Activated naive CD4-positive, alpha-beta T cell treated with Interleukin-2 at 50 U/mL for 16 hours (primary cell): ENCODE measurements at places on chromosomes 7 and 10.
A peak's percentile ranks its signal among the peaks of the same experiment; 100 is the strongest.

- no peak for DNase-seq
Observed at GRCh38 chr7:763762-764161, 36.7 kb upstream of the PRKAR1B start.

- no peak for DNase-seq
Observed at GRCh38 chr10:33052263-33052875, 94.3 kb upstream of the ITGB1 start.

DNA sequence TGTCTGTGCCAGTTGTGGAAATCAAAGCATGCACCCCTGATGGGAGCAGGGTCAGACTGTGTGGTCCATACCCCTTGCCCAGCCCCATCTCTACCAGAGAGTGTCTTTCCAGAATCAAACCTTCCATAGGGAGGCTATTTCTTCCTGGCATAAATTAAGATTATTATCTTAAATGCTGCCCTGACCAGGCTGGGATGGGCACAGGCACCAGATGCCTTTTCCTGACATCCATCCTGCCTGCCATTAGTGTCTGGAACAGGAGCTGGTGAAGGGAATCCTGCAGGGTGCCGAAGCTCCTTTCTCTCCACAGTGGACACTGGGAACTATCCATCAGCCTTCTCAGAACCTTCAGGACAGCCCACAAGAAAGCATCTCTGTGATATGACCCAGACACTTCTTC, 296.3 kb downstream of the GRID1 start:
- no peak for DNase-seq

DNA sequence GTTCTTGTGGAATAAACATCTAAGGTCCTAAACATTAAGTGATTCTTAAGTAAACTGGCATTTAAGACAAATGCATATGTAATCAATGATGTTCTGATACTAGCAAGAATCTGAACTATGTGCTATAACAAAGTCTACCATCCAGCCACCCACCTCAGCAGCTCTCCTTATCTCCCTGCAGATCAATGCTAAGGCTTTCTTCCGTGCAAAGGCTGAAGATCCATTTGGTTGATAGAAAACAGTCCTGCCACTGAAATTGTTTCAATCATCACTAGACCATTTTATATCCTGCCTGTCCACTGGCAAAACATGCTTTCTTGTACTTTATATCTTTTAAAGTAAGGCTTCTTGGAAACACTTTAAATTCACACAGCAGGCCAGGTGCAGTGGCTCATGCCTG, 6.3 kb upstream of the SMKR1 start:
- DNase-seq, result no peak

- DNase-seq, result peak; percentile 14
Observed at GRCh38 chr10:3473271-3473670, 300.7 kb upstream of the PITRM1 start.

- no peak for DNase-seq
Observed at GRCh38 chr7:99120916-99121315, 23.0 kb downstream of the SMURF1 start.

DNA sequence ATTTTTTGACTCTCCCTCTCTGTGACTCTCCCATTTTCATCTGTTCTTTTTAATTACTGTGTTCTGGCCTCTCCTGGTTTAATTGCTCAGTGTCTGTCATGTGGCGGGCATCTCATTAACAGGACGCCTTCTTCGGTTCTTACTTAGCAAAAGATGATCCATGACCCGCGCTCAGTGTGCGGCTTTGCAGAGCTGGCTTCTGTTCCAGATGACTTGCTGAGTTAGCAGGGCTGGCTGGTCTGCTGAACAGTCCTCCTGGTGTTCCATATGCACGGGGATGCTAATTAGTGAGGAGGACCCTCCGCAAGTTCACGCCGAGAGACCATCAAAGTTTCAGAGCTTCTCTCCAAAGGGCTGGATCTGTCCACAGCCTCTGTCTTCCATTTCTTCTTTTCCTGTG, 258.6 kb upstream of the MKI67 start:
- DNase-seq, result no peak

- DNase-seq, result peak; percentile 8
Observed at GRCh38 chr10:8037941-8038894, 16.3 kb upstream of the GATA3 start.

DNA sequence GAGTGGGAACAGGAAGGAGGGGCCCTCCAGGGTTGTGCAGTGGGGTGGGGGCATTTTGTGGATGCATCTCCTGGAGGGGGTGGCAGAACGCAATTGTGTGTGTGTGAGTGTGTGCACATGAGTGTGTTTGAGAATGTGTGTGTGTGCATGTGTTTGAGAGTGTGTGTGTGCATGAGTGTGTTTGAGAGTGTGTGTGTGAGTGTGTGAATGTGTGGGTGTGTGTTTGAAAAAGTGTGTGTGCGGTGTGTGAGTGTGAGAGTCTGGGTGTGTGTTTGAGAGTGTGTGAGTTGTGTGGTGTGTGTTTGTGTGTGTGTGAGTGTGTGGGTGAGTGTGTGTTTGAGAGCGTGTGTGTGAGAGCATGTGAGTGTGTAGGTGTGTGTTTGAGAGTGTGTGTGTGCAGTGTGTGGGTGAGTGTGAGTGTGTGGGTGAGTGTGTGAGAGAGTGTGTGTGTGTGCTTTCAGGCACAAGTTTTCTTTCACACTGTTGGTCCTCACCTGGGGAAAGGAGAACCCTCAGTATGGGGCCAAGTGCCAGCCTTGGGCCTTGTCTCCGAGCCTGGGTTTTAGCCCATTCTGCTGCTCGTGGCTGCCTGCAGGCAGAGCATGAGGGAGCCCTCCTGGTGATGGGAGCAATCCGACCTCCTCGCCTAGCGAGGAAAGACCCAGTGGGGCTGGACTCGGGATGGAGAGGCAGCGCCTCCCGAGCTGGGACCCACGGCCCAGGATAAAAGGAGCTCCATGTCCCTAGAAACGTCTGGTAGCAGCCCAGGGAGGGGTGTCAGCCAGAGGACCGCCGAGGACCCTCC, 35.6 kb downstream of the CDH23 start:
- no peak for DNase-seq

DNA sequence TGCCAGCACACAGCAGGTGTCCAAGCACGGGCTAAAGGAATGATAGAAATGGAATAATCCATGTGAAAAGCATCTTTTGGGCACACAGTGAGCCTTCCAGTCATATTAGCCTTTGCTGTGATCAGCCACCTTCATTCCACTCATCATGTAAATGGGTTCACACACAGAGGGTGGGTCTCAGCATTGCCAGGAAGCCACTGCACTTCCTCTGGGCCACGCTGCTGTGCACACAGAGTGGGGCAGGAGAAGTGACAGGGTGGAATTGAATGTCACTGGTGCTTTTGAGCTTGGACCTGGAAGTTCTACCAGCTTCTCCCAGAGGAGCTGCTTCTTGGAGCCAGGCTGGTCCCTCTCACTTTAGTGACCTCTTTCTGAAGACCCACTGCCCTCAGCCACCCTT, 203.5 kb downstream of the USP6NL start:
- DNase-seq, result no peak

DNA sequence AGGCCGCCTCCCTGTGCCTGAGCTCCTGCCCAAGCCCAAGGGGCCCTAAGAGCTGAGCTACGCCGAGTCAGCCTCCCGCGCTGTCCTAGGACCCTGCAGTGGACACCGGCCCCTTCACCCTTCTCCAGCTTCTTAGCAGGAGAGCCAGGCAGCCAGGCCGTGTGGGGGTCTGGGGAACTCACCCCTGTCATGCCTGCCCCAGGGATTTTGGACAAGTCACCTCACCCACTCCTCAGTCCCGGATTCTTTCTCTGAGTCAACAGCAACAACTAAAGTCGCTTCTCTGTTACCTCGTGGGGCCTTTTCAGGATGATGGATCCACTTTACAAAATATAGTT, 79.3 kb downstream of the MKI67 start:
- DNase-seq, result no peak

- no peak for DNase-seq
Observed at GRCh38 chr7:106224797-106225196, 60.0 kb downstream of the NAMPT start.

GRCh38 chr7:5214236-5214635, 24.2 kb downstream of the WIPI2 start:
- no peak for DNase-seq

DNA sequence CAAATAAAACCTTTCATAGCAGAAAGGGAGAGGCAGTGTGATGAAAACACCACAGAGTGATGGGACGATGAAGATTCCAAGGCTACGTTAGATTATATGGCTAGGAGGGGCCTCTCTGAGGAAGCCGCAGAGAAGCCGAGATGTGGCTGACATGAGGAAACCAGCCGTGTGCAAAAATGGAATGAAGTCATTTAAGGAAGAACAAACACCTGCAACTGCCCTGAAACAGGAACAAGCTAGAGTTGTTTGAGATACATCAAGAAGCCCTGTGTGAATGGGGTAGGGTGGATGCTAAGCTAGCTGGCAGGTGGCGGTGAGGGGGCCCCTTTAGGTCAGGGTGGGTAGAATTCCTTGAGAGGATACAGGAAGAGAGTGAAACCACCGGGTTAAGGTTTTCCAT, 129.5 kb downstream of the KLF6 start:
- DNase-seq, result no peak

DNA sequence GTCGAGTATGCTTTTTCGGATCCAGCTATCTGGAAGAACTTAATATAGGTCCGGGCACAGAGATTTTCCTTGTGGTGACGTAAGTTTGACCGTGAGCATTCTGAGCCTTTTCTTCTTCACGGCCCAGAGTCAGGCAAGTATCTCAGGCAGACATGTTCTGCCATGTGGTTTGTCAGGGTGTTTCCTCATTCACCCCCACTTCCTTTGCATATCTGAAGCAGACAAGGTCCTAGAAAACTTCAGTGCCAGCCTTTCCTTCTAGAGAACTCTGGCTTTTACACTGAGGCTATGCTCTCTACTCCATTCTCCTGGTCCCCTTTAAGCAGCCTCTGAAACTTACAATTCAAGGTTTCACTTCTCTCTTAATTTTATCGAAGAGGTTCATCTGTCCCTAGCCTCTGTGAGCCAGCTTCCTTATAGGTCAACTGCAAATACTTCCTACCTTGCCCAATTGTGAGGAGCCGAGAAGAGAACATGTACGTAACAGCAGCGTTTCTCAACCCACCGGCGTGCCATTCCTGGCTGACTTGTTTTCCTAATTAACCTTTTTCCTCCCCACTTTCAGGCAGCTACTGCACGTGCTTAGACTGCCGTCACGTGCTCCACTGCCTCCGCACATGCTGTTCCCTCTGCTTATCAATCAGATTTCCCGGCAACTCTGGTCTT, 47.3 kb downstream of the CDCA7L start:
- no peak for DNase-seq

DNA sequence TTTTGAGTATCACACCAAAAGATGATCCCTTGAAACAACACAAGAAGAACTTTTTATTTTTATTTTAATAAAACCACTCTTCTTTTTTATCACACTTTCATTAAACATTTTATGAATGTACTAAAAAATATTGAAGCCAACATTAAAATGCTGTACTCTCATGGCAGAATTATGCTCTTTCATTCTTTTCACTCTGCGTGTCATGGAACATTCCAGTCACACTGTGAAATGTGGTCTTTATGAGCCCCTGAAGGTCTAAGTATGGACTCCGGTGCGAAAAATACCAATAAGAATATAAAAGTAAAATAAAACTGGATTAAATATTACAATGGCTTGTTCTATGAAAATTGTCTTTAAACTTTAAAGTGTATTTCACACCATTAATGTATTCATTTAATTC, 148.4 kb downstream of the TMEM26 start:
- no peak for DNase-seq

GRCh38 chr7:18177815-18178660, 150.4 kb upstream of the PRPS1L1 start:
- DNase-seq, result no peak

DNA sequence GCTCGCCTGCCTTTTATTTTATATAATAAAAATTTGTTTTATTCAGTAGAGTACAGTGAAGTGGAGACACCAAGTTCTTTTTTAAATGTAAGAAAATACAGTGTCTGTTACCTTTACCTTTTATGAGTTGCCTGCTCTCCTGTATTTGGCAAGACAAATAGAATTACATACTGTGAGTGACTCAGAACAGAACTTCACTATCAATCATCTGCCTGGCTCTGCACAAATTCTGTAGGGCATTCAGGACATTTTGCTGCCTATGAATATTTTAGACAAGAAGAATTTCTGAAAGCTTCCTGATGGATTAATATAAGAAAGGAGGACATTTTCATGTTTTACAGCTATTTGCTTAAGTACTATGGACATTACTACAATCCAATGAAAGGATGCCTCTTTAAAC, 135.4 kb upstream of the PHF14 start:
- DNase-seq, result no peak

DNA sequence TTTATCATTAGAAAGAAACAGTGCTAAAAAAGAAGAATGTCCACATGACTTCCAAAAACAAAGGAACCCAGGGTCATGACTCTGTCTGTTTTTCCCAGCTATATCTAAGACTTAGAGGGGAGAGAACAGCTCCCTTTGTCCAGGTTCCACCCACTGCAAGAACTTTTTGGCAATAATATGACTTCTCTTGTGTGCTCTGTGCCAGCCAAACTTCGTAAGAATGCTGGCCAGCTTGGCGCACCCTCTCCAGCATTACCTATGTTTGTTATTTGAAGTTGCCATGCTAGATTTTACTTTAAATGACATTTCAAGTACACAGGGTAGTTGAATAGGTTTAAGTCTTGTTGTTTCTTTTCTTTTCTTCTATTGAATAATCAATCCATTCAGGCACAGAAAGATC, 371.4 kb downstream of the KCNMA1 start:
- no peak for DNase-seq

- DNase-seq, result no peak
Observed at GRCh38 chr7:36029311-36029710, 123.7 kb upstream of the EEPD1 start.

GRCh38 chr7:38932509-38933168, 23.6 kb upstream of the VPS41 start:
- peak; percentile 38 for DNase-seq

GRCh38 chr10:59234194-59234593, 57.8 kb downstream of the PHYHIPL start:
- no peak for DNase-seq

DNA sequence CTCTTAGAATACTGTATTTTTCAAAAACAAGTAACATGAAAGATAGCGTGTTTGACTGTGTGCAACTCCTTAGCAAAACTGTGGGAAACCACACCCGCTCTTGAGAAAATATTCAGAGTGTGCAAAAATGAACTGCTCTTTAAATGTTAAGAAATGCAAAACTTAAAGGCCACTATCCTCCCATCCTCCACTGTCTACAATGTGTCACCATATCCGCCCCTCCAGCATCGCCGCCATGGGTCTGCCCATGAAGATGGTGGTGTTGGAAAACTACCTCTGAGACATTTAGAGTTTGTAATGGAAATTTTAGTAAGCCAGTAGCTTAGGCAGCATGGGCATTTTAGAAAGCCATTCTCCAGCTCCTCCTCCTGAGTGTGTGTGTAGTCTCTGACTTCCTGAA, 20.1 kb upstream of the NMT2 start:
- no peak for DNase-seq

- DNase-seq, result no peak
Observed at GRCh38 chr10:74728225-74728624, 98.2 kb upstream of the KAT6B start.

DNA sequence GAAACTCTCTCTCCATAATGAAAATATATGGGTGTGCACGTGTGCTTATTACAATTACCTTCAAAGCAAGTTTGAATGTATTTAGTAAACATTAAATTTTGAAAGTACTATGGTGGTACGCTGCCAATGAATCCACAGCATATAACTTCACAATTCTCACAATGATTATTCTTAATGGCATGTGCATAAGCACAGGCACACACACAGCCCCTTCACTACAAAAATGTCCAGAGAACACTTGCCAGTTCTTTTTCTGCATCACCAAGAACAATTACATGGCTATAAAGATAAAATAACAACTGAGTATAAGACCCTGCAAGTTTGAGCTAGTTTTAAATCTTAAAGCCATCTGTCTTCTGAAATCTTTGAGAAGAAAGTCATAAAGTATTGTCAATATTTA, 22.2 kb downstream of the SGCE start:
- DNase-seq, result no peak
